ENCODE measurements at places on chromosomes 6 and 20.

DNA sequence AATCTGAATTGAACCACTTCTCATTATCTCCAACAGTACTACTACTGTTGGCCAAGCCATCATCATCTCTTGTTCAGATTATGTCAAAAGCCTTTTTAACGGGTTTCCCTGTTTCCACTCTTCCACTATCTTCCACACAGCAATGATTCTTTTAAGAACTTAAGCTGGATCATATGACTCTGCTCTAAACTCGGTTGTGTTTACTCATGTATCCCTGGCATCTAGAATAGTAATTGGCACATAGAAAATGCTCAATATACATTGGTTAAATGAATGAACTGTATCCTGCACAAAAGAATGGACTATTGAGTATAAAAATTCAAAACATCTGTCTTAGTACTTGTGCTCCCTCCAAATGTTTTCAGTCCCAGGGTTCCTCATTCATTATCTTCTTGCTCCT is 2.8 kb upstream of the COX7A2 start:
- no peak for DNase-seq

DNA sequence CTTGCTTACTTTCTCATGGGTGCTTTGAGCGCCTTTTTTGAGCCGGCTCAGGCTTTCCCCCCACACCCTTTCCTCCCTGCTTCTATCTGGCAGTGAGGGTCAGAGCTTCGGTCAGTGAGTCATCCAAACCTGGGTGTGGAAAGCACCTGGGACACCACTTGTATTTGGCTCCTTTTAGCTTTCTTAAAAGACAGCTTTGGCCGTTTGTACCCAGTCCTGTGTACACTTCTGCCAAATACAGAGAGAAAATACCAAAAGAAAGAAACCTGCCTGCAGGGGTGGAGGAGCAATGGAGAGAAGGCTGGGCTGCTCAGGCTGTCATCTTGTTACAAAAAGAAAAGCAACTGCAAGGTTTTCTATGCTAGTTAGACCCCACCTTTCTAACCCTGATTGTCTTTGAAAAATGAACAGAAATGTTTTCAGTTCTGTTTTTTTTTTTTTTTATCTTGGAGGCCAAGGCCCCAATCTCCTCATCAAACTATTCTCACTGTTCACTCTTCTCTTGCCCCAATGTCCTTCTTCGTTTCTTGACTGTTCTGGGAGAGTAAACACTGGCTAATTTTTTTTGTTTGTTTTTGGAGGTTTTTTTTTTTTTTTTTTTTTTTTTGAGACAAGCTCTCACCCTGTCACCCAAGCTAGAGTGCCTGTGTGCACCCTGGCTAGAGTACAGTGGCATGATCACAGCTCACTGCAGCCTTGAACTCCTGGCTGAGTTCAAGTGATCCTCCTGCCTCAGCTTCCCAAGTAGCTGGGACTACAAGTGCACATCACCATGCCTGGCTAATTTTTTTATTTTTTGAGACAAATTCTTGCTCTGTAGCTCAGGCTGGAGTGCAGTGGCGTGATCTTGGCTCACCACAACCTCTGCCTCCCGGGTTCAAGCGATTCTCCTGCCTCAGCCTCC is 76.4 kb downstream of the SSR1 start:
- DNase-seq, result no peak

DNA sequence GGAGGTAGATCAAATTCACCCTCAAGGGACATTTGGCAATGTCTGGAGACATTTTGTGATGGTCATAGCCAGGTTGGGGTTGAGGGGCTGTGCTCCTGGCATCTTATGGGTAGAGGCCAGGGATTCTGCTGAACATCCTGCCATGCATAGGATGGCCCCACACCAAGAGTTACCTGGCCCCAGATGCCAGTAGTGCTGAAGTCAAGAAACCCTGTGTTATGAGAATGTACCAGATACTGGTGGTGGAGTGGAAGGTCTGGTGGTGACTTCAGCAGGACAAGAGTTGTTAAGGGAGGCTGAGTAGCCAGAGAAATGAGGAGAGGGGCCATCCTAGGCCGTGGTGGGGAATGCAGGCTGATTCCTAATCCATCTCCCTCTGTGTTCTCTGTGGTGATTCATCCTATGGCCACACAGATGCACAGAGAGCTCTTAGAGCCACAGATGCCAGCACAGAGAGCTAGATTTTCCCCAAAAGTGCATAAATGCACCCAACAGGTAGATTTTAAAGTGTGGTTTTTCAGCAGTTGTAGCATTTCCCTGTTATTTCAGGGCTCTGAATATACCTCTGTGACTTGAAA is 43.6 kb downstream of the CDYL start:
- no peak for DNase-seq

DNA sequence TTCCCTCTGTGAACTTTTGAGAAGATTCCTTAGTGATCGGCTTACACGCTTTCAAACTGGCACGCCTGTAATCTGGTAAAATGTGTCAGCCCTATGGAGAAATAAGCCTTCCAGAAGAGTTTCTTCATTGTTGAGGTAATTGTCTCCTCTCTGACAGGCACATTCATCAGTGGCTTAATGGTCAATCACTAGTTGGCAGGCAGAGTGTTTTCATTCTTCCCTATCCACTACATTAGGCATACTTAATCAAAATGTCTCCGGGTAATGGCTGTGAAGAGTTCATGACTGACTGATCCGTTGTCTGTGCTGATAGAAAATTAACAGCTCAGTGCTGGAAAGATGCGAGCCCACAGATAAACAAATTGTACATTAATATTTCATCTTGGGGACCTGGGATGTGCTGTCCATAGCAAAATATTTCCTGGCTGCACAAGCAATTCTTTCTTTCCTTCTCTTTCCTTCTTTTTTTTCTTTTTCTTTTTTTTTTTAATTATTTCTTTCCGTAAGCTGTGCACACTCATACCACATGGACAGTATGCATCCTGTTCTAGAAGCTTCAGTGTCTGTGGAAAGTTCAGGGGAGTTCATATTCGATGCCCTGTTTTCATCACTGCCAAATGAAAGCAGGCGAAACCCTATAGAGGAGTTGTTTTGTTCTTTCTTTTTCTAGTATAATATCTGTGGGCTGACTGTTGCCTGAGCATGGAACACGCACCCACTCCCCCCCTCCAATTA is 31.4 kb downstream of the TSHZ2 start:
- no peak for DNase-seq

GRCh38 chr6:94902974-94903628 is 674.2 kb upstream of the MANEA start:
- DNase-seq, result no peak
